ENCODE measurements at places on chromosomes 16 and 17. TPM values are rescaled to one million over a fixed set of nuclear protein-coding genes. Genes with fewer than 3 reads are reported as not detected.

DNA sequence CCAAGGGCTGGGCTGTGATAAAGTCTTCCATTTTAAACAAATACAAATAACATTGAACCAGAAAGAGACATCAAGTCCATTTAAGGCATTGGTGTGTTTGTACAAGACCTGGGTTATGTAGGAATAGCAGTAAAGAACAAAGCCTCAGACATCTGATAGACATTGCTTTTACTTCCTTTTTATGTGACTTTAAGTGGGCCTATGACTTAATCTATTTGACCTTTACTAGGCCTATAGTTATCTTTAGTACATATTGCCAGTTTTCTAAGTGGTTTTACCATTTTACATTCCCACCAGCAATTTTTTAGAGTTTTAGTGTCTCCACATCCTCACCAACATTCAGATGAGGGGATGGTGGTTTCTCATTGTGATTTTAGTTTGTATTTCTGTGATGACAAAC lies 298.8 kb downstream of the ZFHX3 start:
- no peak for DNase-seq

DNA sequence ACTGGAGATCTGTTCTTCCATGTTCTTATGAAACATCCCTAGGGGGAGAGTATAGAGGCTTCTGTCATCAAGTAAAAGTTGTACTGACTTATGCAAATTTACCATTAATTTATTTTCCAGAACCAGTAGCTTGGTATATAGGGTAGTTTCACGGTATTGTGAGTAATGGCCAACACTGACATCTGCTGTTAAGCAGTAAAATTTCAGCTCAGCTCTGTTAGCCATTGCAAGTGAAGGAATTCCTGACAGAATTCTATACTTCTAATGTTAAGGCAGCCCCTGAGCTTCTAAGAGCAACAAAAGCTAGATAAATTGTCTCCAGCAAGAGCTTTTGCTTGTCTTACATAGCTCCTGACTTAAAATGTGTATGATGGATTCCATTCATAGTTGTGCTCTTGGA lies 613.5 kb upstream of the C16orf82 start:
- DNase-seq = no peak

- DNase-seq = no peak
Observed at GRCh38 chr17:329784-330420, 22.7 kb downstream of the RPH3AL start.

- DNase-seq = peak; percentile 52
Observed at GRCh38 chr17:80791758-80792284, 199.8 kb upstream of the CHMP6 start.

DNA sequence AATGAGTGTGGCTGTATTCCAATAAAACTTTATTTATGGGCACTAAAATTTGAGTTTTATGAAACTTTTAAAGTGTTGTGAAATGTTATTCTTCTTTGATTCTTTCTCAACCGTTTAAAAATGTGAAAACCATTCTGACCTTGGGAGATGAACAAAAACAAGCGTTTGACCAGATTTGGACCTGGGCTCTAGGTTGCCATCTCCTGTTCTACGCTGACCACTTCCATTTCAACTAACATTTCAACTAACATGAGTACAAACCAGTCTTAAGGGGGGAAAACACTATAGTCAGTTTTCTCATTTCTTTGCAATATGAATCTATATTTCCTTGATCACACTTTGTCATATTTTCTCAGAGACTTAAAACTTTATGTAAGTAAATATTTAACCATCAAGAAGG lies 118.4 kb upstream of the IRX5 start:
- DNase-seq = no peak

- no peak for DNase-seq
Observed at GRCh38 chr16:62014319-62014923, 21.8 kb downstream of the CDH8 start.

GRCh38 chr16:84800158-84800978 lies 19.4 kb upstream of the CRISPLD2 start:
- no peak for DNase-seq

DNA sequence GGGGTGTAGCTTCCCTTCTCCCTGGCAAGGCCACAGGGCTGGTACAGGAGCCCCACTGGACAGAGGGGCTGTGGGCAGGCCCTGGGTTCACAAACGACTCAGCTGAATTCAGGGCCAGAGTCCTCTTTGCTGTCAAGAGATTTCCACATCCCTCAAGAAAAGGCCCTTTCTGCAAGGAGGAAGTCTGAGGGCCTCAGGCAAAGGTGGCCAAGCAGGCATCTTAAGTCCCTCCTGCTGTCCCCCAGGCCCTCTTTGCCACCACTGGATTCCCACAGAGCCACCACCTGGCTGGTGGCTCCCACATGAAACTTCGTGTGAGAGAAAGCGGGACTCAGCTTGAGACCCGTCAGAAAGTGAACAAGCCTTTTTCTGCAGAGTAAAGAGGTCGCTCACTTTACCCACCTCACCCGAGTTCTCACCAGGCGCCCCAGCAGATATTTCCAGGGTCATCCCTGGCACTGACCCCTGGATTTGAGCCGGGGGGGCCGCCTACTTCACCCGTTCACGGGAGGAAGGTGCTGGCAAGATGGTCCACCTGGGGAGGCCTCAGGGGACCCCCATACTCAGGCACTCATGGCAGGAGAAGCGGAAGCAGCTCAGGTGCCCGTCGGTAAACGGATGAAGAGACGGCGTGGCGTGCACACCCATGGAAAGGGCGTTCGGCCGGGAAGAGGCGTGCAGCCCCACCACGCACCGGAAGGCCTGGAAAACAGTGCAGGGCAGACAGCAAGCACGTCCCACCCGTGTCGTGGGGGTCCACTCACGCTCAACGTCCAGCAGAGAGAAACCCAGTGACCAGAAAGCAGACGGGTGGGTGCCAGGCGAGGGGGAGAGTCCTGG lies 3.6 kb downstream of the RNF166 start:
- no peak for DNase-seq

DNA sequence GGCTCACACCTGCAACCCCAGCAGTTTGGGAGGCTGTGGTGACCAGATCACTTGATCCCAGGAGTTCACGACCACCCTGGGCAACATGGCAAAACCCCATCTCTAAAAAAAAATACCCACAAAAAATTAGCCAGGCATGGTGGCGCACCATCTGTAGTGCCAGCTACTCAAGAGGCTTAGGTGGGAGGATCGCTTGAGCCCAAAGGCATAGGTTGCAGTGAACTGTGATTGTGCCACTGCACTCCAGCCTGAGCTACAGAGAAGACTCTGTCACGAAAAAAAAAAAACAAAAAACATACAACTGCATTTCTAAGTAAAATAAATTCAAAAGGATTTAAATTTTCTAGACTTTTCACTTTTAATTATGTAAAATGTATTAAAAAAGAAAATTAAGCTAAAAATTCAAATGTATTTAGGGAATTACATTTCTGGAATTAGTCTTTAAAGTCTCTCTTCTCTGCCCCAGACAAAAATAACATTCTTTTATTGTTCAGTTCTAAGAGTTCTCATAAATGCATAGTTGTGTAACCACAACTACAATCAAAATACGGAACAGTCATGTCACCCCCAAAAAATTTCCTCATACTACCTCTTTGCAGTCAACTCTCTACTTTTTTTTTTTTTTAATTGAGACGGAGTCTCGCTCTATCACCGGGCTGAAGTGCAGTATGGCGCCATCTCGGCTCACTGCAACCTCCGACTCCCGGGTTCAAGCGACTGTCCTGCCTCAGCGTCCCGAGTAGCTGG lies 14.1 kb downstream of the FAM222B start:
- DNase-seq = no peak

DNA sequence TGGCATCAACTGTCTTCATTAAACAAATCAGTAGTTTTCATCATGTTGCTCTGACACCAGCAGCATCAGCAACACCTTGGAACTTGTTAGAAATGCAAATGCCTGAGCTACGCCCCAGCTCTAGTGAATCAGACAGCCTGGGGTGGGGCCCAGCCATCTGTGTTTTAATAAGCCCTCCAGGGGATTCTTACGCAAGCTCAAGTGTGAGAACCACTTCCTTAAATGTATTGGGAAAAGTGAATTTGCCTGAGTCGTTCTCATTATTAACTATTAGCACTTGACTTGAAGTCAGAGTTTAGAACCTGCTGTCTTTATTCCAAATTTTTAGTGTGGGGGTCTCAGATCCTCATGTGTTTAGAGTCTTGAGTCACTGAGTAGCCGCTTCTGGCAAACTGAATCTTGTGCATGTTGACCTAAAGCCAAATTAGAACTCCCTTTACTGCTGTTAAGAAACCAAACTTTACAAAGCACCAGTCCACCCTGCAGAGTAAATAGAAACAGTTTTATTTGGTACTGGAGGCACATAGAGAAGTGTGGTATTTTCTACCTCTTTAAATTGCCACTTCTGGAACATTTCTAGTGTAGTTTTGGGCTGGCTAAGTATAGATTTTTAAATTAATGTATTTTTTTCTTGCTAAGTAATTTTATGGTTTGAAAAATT lies 137.4 kb upstream of the COX10 start:
- DNase-seq = peak; percentile 35

- DNase-seq = no peak
Observed at GRCh38 chr16:61677776-61678175, 358.5 kb downstream of the CDH8 start.

DNA sequence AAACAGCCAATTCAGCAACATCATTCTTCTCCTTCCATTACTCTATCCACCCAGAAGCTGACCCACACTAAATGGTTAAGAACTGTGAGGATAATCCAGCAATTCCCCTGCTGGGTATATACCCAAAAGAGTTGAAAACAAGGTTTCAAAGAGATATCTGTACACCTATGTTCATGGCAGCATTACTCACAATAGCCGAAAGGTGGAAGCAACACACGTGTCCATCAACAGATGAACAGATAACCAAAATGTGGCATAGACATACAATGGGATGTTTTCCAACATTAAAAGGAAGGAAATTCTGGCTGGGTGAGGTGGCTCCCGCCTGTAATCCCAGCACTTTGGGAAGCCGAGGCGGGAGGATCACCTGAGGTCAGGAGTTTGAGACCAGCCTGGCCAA lies 19.9 kb downstream of the MIS12 start:
- no peak for DNase-seq

GRCh38 chr16:2881783-2882649 lies 999 bp upstream of the FLYWCH2 start:
- no peak for DNase-seq

GRCh38 chr16:10896723-10897122 lies 19.7 kb downstream of the CIITA start:
- DNase-seq = no peak

DNA sequence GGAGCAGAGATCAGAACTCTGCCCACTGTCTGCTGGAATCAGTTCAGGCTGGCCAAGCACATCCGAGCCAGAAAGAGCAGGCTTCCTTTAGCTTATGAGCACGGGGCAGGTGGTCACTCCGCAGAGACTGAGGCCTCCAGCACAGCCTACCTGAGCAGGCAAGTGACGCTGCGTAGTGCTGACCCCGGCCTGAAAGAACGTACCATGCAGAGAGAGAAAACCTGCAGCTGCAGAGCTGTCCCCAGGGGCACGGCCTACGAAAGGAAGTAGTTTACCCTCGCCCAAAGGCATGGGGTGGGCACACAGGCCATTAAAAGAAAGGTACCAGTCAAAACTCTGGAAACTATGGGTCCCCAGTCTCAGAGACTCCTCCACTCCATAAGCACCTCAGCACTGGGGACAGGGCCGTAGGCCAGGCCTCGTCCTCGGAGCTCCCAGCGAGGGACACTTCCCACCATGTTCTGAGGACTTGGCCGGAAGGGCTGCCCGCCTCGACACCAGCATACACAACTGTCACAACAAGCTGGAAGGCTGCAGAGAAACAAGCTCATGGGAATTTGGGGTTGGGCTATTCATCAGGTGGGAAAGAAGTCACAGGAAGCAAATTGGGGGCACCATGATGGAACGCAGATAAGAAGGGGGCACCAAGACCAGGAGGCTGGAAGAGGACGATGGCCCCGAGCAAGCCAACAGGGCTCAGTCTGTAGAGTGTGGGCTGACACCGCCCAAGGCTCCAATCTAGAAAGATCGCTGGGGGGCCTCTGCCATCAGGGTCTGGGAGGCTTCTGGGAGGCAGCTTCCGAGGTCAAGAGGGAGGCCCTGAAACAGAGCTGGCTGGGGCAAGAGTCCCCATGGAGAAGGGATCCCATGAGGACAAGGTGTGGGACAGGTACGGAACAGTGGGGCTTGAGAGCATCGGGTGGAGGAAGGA lies 21.2 kb downstream of the MEAK7 start:
- DNase-seq = no peak

DNA sequence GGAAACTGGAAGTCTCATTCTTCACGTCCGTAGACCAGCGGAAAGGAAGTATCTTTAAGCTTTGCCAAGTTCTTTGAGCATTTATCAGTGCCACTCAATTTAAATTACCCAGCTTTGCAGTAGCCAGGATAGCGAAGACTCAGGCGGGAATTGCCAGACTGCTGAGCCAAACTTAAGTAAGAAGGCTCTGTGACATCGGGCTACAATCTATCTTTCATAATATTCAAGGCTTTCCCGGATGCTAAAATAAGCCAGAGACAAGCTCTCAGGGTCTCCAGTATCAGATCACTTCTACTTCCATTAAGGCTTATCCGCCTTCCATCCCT lies 436 bp upstream of the BRIP1 start:
- DNase-seq = no peak

GRCh38 chr17:8438441-8438840 lies 2.8 kb downstream of the NDEL1 start:
- no peak for DNase-seq

DNA sequence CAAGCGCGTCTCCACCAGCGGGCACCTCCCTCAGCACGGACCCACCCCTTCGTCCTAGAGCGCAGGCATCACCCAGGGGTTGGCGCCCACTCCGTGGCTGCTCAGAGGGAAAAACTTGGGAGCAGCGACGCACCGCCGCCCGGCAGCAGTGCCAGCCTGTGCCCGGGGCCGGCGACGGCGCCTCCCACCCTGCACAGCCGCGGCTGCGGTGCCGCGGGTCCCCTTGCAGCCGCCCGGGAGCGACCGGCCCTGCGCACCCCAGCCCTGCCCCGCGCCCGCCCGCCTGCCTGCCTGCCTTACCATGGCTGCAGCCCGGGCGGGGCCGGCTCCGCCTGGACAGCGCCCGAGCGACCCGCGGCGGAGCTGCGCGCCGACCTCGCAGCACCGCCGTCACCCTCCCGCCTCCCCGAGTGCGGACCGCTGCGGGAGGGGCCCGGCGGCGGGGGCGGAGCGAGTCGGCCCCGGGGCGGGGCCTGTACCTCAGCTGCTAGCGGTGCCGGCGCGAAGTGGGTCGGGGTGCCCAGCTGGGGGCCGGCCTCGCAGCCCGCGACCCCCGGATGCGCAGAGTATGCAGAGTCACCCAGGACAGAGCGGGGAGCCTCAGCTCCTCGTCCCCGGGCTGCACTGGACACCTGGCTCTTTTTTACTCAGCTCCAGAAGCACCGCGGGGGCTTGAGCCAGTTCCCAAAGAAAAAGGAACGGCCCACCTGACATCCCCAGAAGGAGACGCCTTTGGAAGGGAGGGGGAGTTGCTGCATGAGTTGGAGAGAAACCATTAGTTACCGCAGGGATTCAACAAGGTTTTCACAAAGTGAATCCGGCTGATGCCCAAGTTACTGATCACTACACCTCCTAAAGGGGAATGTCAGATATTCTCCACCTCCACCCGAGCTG lies 17.5 kb upstream of the MTMR4 start:
- no peak for DNase-seq

GRCh38 chr17:79374087-79374689 lies 236.7 kb downstream of the RBFOX3 start:
- no peak for DNase-seq

Gene CRHR1
- total RNA-seq = not detected

Gene SULT1A2
- total RNA-seq = 5.0 TPM

Gene MMP28
- 31.5 TPM for total RNA-seq

Gene INCA1
- total RNA-seq = 1.0 TPM

Gene MRM3
- 23.8 TPM for total RNA-seq

Gene SLC13A2
- not detected for total RNA-seq

Gene ENPP7
- total RNA-seq = not detected

Gene RHBDL1
- not detected for total RNA-seq

Gene PRR35
- total RNA-seq = not detected

Gene HOXB7
- 11.5 TPM for total RNA-seq

Gene C16orf74
- 1.1 TPM for total RNA-seq

Gene TMEM235
- not detected for total RNA-seq

All from omental fat pad (tissue), 4 donors.